ENCODE measurements at places on chromosomes 6 and 20. TPM values are rescaled to one million over a fixed set of nuclear protein-coding genes. Genes with fewer than 3 reads are reported as not detected.
A peak's percentile ranks its signal among the peaks of the same experiment; 100 is the strongest.

GRCh38 chr20:62952968-62953838 lies 694 bp downstream of the SLC17A9 start:
- H3K36me3 ChIP-seq: peaks cover 11% of the 10 kb centered on the region
- no peak overlapping the region for H3K27ac ChIP-seq
- H3K4me3 ChIP-seq: no peak overlapping the region
- H3K4me1 ChIP-seq: peaks cover 6% of the 10 kb centered on the region
- no peaks in the 10 kb centered on the region for H3K27me3 ChIP-seq

DNA sequence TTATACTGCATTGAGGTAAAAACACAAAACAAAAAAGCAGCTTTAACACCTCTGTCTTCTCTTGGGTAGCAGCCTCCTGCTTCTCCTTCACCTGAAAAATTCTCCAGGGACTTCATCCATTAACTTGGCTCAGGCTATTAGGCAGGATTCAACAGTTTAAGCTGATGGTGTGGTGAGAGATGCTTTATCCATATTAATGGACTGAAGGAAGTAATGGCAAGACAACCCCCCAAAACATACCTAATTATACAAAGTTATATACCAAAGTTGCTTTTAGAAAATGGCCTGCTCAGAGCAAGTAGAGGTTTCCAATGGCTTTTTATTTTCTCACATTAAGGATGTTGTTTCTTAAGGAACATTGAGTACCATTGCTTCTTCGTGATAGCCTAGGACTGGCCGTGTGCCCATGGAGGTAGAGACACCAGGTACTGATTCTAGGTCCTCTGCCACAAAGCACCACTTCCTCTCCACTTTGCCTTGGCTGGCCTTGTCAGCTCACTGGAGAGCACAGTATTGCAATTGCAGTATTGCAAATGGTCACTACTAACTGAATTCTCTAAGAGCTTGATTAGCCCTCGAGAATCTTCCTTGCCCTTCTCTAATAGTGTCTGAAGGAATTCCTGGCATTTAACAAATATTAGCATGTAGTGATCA lies 7.3 kb downstream of the EDN1 start:
- H3K27ac ChIP-seq: no peak overlapping the region
- no peaks in the 10 kb centered on the region for H3K4me1 ChIP-seq
- H3K36me3 ChIP-seq: no peaks in the 10 kb centered on the region

DNA sequence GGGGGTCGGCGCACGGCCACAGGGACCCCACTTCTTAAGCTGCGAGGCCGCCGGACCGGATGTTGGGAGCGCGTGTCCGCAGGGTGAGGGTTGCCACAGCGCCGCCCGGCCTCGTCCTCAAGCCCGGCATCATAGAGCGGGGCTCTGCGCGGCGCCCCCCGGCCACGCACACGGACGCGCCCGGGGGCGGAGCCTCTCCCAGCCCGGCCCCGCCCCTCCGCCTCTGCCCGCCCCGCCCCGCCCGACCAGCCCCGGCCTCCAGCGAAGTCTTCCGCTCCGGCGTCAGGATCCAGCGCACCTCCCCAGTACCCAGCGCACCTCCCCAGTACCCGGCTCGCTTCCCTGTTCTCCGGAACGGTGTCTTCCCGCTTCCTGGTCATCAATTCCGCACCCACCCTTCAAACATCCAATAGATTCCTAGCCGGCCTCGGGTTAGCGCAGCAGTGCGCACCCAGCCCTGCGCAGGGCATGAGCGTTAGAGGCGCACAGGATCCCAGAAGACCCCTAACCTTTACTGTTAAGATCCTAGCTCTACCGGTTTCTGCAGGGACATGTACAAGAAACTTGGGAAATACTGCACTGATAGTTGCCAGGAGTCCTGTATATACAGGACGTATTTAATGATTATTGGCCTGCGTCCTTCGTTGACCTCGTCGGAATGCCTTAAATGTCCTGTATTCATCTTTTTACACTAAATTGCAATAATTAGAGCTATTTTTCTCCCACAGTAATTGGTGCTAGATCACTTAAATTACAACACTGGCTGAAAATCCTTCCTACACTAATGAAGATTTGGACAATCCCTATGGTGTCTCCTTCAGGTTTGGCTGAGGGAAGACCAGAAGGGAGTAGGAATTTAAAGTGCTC lies 535 bp upstream of the DNAAF9 start:
- no peaks in the 10 kb centered on the region for H3K27me3 ChIP-seq
- DNase-seq: peak; percentile 82
- H3K4me1 ChIP-seq: peaks cover 4% of the 10 kb centered on the region
- H3K36me3 ChIP-seq: no peaks in the 10 kb centered on the region

GRCh38 chr6:169868458-169868857 lies 117.0 kb downstream of the ERMARD start:
- no peaks in the 10 kb centered on the region for H3K36me3 ChIP-seq
- no peak overlapping the region for H3K4me3 ChIP-seq
- no peak overlapping the region for H3K27ac ChIP-seq

- no peak overlapping the region for H3K27ac ChIP-seq
- no peaks in the 10 kb centered on the region for H3K36me3 ChIP-seq
- H3K4me1 ChIP-seq: no peaks in the 10 kb centered on the region
- no peak overlapping the region for H3K4me3 ChIP-seq
- DNase-seq: peak; percentile 29
Observed at GRCh38 chr6:107179004-107179403, 63.7 kb upstream of the BEND3 start.

DNA sequence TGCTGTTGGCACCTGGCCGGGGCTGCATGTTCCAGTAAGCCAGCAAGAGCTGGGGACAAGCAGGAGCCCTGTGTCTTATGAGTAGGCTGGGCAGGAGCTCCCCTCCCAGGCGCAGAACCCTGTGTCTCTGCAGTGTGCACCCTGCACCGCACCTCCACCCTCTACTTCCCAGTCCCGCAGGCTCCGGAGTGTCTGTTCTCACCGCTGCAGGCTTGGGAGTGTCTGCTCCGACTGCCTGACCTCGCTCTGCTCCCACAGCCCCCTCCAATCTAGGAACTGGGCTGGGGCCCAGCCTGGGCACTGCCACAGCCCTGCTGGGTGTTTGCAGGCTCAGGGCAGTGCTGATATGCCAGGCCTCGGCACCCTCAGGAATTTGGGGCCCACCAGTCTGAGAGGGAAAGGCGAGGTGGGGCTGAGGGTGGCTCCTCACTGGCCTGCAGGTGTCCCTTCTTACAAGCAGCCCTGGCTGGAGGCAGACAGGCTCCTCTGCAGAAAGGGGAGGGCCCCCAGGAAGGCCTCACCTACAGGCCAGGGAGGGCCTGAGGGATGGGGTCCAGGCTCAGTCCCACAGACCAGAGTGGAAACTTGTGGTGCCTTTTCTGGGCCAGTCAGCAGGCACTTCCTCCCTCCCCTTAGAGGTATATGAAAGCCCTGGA lies 871.6 kb upstream of the GJE1 start:
- DNase-seq: no peak
- H3K27ac ChIP-seq: no peak overlapping the region
- no peaks in the 10 kb centered on the region for H3K27me3 ChIP-seq
- no peaks in the 10 kb centered on the region for H3K4me1 ChIP-seq

DNA sequence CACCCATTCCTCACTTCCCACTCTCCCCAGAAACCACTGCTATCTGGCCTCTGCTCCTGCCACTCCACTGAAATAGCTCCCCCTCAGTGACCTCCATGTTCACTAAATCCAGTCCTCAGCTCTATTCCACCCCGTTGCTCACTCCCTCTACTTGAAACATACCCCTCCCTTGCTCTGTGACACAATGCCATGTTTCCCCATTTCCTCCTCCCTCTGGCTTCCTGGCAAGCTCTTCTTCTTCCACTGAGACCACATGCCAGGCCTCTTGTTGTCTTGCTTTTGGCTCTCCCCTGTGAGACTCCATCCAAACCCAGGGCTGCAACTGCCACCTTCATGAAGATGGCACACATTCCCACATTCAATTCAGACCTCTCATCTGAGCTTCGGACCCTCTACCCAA lies 13.9 kb downstream of the TMEM151B start:
- H3K27ac ChIP-seq: no peak overlapping the region
- no peaks in the 10 kb centered on the region for H3K36me3 ChIP-seq
- peaks cover 1% of the 10 kb centered on the region for H3K4me1 ChIP-seq
- H3K27me3 ChIP-seq: peaks cover 19% of the 10 kb centered on the region
- DNase-seq: no peak

GRCh38 chr6:41367700-41368099 lies 32.3 kb downstream of the NCR2 start:
- no peaks in the 10 kb centered on the region for H3K27me3 ChIP-seq
- no peak overlapping the region for H3K27ac ChIP-seq
- H3K4me1 ChIP-seq: peaks cover 11% of the 10 kb centered on the region
- DNase-seq: peak; percentile 77

GRCh38 chr6:81800666-81801065 lies 48.2 kb upstream of the TENT5A start:
- no peak overlapping the region for H3K4me3 ChIP-seq
- H3K27ac ChIP-seq: no peak overlapping the region
- H3K36me3 ChIP-seq: no peaks in the 10 kb centered on the region
- no peaks in the 10 kb centered on the region for H3K27me3 ChIP-seq
- no peaks in the 10 kb centered on the region for H3K4me1 ChIP-seq

GRCh38 chr20:17849901-17850683 lies 118.5 kb downstream of the SNX5 start:
- no peaks in the 10 kb centered on the region for H3K4me1 ChIP-seq
- no peaks in the 10 kb centered on the region for H3K27me3 ChIP-seq
- no peaks in the 10 kb centered on the region for H3K36me3 ChIP-seq
- no peak for DNase-seq

GRCh38 chr6:36917541-36918193 lies 31.9 kb downstream of the C6orf89 start:
- no peaks in the 10 kb centered on the region for H3K27me3 ChIP-seq
- H3K27ac ChIP-seq: no peak overlapping the region
- no peak overlapping the region for H3K4me3 ChIP-seq
- peaks cover 13% of the 10 kb centered on the region for H3K36me3 ChIP-seq
- no peak for DNase-seq

DNA sequence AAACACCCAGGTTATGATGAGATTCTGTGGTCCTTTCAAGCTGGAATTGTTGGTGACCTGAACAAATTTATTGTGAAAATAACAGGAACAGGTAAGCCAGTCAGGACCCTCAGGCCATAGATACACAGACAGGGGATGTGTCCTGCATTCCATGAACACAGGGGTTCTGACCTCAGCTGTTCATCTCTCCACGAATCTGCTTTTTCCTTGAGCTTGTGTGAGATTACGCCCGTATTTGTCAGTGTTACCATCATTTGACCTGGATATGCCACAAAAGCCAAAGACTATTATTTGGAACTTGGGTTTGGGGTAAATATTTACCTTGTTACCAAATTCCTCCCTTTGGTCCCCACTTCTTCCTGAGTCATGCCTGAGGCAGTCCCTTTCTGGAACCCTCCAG lies 288.9 kb downstream of the PREX1 start:
- DNase-seq: no peak
- no peaks in the 10 kb centered on the region for H3K36me3 ChIP-seq
- H3K27me3 ChIP-seq: peaks cover 55% of the 10 kb centered on the region
- H3K27ac ChIP-seq: no peak overlapping the region
- H3K4me3 ChIP-seq: no peak overlapping the region

- no peaks in the 10 kb centered on the region for H3K27me3 ChIP-seq
- H3K36me3 ChIP-seq: no peaks in the 10 kb centered on the region
- H3K4me1 ChIP-seq: no peaks in the 10 kb centered on the region
- no peak overlapping the region for H3K27ac ChIP-seq
Observed at GRCh38 chr6:153580776-153581175, 449.7 kb upstream of the RGS17 start.

GRCh38 chr6:14142063-14142450 lies 24.5 kb downstream of the CD83 start:
- H3K27ac ChIP-seq: peak overlapping the region; percentile 70
- no peaks in the 10 kb centered on the region for H3K36me3 ChIP-seq
- no peak for DNase-seq
- no peaks in the 10 kb centered on the region for H3K27me3 ChIP-seq

DNA sequence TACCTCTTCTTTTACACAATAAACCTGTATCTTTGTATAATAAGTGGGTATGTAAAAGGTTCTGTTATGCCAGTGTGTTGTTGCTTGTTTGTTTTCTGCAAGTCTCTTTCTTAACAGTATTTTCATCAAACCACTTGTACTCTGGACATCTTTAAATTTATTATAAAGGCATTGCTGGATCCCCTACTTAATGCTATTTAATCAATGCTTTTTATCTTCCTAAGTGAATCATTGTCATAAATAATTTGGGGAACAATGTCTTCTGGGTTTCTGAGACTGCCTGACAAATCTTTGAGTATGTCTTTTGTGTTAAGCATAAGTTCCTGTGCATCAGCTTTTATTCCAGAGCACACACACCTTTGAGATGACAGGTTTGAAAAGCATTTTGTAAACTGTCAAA lies 64.7 kb downstream of the ITCH start:
- H3K4me1 ChIP-seq: no peaks in the 10 kb centered on the region
- DNase-seq: no peak
- H3K27me3 ChIP-seq: no peaks in the 10 kb centered on the region
- no peak overlapping the region for H3K27ac ChIP-seq

- H3K4me1 ChIP-seq: peaks cover 33% of the 10 kb centered on the region
- no peak overlapping the region for H3K4me3 ChIP-seq
- DNase-seq: no peak
Observed at GRCh38 chr20:41229259-41229658, 88.3 kb downstream of the ZHX3 start.

PLEKHG1 gene
- 4.1 TPM for total RNA-seq

MLN gene
- not detected for total RNA-seq

ZNF334 gene
- 4.4 TPM for total RNA-seq

HLA-G gene
- not detected for total RNA-seq

CLDN20 gene
- total RNA-seq: not detected

OR2J3 gene
- total RNA-seq: not detected

PPP1R14C gene
- 4.6 TPM for total RNA-seq

PEDS1 gene
- 22.9 TPM for total RNA-seq

SEC63 gene
- 153 TPM for total RNA-seq

EYA2 gene
- total RNA-seq: not detected

PRSS35 gene
- total RNA-seq: 131 TPM
